Effector memory CD8-positive, alpha-beta T cell (primary cell): ENCODE measurements at places on chromosomes 1 and 21.

DNA sequence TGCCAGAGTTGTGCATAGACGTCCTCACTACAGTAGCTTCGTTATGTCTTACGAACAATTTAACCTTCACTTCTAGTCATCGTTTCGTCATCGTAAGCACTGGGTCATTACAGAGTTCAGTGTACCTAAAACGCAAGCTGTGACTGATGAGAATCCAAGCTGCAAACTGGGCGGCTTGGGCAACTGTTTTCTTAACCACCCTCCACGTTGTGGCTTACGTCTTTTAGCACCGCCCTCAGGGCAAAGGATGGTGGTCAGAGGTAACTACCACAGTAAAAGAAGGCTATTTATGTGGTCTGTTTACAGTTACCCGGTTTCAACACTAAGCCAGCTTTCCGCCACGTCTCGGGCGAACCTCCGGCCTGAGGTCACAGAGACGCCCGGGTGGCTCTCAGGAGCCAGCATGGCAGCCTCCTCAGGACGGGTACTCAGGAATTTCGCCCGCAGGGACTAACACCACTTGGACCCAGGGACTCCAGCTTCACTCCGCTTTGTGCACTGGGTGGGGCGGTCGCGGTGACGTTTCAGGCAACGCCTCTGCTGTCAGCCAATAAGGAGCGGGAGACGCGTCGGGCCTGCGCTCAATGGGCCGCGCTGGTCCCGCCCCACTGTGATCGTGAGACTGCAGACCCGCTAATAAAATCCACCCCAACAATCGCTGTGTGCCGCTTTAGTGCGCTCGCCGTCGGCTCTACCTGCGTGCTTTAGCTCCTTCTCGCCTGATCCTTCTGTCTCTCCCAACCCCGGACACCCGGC lies at the start of gene CTH:
Gene CTH (plus strand): TSS at position 665 of the 756 bp plus-strand sequence. CDS start 148 bp downstream, outside the sequence.
- DNase-seq, result peak; percentile 89

GRCh38 chr1:31221072-31221471 lies 18.6 kb downstream of the NKAIN1 start:
- no peak for DNase-seq

GRCh38 chr1:33897092-33897725 lies 33.3 kb downstream of the HMGB4 start:
- no peak for DNase-seq

DNA sequence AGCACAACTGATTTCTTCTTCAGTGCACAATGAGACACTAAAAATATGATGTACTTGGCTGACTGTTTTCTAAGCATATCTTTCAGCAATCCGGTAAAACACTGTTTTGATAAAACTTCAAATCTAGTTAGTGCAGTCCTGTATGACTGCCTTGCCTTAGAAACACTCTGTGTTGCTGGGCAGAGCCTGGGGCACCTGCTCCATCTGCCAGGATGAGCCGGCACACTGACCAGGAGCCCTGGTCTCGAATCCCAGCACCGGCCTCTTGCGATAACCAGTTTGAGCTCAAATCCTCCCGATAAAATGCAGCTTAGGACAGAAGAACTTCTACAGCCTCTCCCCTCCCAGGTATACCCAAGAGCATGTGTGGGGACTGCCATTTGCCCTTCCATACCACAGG lies 199.5 kb downstream of the SIPA1L2 start:
- no peak for DNase-seq

DNA sequence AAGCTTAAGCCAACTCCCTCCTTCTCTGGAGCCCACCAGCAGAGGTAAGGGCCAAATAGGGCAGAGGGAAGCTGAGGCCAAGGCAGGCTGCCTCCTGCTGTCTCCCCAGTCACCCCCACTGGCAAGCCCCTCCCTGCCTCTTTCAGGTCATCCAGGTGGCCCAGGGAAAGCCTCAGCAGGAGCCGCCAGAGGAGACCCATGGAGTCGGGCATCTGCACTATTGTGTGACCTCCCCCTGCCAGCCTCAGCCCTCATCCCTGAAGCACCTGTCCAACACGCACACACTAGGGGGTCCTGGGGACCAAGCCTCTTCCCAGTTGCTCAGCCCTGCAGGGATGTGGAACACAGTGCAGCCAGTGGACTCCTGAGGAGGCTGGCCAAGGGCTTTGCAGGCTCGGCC lies 5.3 kb upstream of the NAXE start:
- DNase-seq, result no peak

- no peak for DNase-seq
Observed at GRCh38 chr1:34926156-34926555, 3.3 kb downstream of the DLGAP3 start.

- DNase-seq, result no peak
Observed at GRCh38 chr1:94298861-94299260, 61.5 kb upstream of the ARHGAP29 start.

GRCh38 chr1:111234866-111235265 lies 7.4 kb downstream of the CHI3L2 start:
- DNase-seq, result no peak
